Right forelimb (tissue), 1 donor: ENCODE measurements at places on chromosomes 2 and 18.

- no peak for DNase-seq
Observed at GRCh38 chr2:64838817-64839216, 150.4 kb upstream of the SLC1A4 start.

DNA sequence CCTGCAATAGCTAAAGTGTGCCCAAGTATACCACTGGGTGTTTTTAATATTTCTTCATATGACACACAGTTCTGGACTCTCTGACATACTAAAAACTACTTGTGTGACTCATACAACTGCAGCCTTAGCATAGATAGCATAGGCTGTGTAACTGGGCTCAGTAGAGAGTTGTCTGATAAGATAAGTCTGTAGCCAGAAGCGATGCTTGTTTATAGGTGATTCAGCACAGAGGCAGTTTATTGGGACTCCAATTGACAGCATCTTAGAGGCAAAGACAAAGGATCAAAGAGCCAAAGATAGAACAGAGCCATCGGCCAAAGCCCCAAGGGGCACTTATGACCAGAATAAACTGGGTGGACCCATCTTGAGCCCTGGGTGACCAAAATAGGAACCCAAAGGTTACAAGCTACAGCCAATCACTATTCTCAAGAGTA lies 42.3 kb downstream of the AAK1 start:
- no peak for DNase-seq

GRCh38 chr2:138494265-138494966 lies 7.2 kb upstream of the SPOPL start:
- DNase-seq: no peak

DNA sequence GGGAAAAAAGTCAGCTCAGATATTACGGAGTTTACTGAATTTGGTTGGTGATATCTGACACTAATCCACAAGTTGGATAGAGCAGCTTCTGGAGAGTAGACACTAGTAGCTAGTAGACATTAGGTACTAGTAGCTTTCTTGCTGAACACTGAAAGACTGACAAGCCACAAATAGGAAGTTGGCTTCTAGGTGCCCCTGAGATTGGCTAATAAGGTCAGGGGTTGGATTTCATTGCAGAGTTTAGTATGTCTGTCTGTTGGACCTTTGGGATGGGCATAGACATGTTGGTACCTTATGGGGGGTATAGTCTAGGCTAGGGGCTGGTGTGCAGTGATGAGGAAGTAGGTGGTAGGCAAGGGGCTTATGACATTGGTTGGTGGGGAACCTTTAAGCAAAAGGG lies 164.9 kb upstream of the LRRTM1 start:
- DNase-seq: no peak

DNA sequence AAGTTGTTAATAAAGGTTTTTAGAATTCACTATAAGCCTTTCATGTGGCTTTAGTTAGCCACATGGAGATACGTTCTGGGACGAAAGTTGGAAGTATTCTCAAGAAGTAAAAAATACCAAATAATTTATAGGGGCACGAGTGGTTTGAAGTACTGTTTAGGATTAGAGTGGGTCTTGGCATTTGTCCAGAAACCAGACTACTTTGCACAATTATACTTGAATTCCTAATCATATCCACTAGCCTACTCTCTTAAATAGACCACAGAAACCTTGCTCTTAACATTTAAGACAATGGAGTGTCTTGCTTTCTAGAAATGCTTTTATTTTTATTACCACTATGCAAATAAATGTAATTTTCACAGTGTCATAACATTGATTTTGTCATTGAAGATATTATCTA lies 44.6 kb downstream of the UBE2E3 start:
- no peak for DNase-seq

DNA sequence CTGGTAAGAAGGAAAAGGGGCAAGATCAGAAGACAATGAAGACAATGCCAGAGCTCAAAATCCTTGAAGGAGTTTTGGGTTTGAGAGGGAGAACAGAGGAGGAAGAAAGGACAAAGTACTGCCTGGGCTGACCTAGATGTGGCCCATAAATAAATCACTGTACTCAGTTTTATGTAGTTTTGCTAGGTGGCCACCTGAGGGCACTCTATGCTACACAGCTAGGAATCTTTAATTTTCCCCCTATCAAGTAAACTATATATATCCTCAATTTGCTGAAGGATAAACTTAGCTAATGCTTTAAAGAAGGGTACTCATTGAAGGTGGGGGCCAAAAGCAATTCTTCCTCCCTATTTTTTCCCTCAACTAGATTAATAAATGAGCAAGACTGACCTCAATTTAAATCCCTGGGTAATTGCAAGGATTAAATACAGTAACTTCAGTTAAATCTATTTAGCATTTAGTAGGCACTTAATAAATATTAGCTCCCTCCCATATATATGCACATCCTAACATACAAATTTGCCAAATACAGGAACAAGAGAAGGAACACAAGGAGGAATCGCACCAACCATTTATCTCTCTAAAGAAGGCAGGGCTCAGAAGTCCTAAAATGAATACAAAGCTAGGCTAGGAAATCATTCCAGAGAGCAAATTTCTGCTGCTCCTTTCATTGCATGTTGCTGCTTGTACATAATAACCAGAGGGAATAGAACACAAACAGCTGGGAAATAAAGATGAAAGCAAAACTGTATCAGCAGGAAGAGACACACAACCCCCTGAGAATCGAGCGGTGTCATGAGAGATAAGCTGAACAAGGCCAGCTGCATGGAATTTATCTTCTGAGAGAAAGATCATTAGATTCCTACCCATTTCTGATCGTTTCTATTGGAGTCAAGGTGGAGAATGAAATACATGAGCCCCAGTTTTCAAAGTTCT lies 540.1 kb downstream of the NRXN1 start:
- no peak for DNase-seq
